ENCODE measurements at places on chromosomes 6 and 20. TPM values are rescaled to one million over a fixed set of nuclear protein-coding genes. Genes with fewer than 3 reads are reported as not detected.

DNA sequence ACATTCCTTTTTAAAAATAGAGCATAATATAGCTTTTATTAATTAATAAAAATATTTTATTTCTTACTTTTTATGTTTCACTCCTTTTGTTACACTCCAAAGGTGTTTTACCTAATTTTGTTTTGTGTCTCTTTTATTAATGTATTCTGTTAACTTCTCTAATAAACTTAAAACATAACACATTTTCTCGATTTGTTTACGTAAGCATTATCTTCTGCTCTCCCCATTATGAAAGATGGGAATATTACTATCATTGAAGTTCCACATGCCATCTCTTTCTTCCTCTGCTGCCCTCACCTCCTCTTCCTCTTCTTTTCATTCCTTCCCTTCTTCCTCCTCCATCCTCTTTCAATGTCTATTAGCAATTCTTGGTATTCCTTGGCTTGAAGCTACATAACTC is 85.0 kb upstream of the HCRTR2 start:
- no peak for DNase-seq

GRCh38 chr6:106099235-106099537 is 13.1 kb downstream of the PRDM1 start:
- DNase-seq: no peak

Gene COL19A1
- total RNA-seq: not detected

GRCh38 chr6:34352305-34352937 is 40.0 kb downstream of the NUDT3 start:
- DNase-seq: no peak

- DNase-seq: peak; percentile 30
These were observed 29.4 kb upstream of the CLIC5 start for GRCh38 chr6:46044881-46045617.

Measured in activated naive CD4-positive, alpha-beta T cell treated with anti-CD3 and anti-CD28 coated beads for 36 hours (primary cell).